H9 (cell line): ENCODE measurements at places on chromosomes 2 and 18.

- no peaks in the 10 kb centered on the region for H3K27me3 ChIP-seq
- H3K36me3 ChIP-seq: no peaks in the 10 kb centered on the region
- no peak overlapping the region for H3K27ac ChIP-seq
Observed at GRCh38 chr18:53408271-53408670, 816.2 kb downstream of the MBD2 start.

DNA sequence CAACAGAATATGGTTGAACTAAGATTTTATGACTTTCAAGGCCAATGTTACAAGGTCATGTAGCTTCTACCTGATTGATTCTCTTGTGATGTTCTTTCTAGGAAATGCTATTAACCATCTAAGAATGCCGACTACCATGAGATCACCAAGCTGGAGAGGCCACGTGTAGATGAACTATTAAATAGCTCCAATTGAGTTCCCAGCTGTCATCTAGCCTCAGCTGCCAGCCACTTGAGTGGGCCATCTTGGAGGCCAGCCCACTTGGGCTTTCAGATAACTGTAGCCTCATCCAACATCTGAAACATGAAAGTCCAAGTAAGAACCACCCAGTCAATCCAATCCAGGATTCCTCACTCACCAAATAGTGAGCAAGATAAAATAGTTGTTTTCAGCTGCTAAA is 376.9 kb upstream of the TMEFF2 start:
- no peaks in the 10 kb centered on the region for H3K36me3 ChIP-seq
- H3K4me1 ChIP-seq: no peaks in the 10 kb centered on the region
- no peak for DNase-seq
- no peak overlapping the region for H3K4me3 ChIP-seq
- no peaks in the 10 kb centered on the region for H3K27me3 ChIP-seq

DNA sequence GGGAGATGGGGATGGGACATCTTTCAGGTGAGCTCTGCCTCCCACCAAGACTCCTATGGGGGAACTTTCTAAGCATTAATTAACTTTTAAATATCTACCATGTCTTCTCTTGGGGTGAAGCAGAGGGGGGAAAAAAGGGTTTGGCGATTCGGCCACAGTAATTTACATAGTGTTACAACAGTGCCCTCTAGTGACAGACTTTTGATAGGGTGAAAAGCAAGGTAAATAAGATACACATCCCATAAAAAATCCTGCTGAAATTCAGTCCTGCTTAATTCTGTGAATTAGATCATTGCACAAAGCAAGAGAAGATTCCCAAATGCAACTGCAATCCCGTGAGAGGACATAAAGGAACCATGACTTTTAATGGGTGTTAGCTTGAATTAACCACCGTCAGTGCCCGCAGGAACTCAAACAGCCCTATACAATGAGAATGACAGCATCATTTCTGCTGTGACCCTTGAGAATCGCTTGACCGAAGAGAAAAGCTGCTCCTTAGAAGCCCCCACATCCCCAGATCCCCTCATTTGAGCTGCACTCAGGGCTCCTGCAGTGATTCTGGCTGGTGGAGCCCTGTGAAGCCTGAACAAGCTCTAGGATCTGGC is 32.8 kb downstream of the FAM124B start:
- H3K36me3 ChIP-seq: no peaks in the 10 kb centered on the region
- H3K27me3 ChIP-seq: no peaks in the 10 kb centered on the region
- DNase-seq: no peak
- no peak overlapping the region for H3K4me3 ChIP-seq
- H3K27ac ChIP-seq: no peak overlapping the region
- no peaks in the 10 kb centered on the region for H3K4me1 ChIP-seq

DNA sequence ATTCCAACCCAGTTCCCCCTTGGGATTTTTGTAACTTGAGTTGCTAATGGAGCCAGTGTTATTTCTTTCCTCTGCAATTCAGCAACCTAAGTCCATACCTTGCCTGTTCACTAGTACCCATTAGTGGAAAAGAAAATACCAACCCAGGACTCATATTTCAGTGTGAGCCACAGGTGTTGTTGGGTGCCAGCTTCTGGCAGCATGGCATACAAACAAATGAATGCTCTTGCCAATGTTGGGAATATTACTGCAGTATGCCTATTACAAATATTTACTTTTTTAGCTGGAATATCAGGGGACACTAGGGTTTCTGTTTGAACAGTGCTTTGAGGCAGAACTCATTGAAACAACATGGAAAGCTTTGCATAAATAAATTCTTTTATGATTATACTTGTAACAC is 130.2 kb downstream of the NCKAP5 start:
- no peaks in the 10 kb centered on the region for H3K27me3 ChIP-seq
- no peak overlapping the region for H3K27ac ChIP-seq
- no peak overlapping the region for H3K4me3 ChIP-seq
- DNase-seq: no peak

- no peaks in the 10 kb centered on the region for H3K4me1 ChIP-seq
- no peak overlapping the region for H3K27ac ChIP-seq
- H3K27me3 ChIP-seq: no peaks in the 10 kb centered on the region
- H3K36me3 ChIP-seq: no peaks in the 10 kb centered on the region; the same call in 2 of the 3 replicates
- no peak overlapping the region for H3K4me3 ChIP-seq
- no peak for DNase-seq
Observed at GRCh38 chr18:71743634-71744033, 800.5 kb downstream of the CBLN2 start.

DNA sequence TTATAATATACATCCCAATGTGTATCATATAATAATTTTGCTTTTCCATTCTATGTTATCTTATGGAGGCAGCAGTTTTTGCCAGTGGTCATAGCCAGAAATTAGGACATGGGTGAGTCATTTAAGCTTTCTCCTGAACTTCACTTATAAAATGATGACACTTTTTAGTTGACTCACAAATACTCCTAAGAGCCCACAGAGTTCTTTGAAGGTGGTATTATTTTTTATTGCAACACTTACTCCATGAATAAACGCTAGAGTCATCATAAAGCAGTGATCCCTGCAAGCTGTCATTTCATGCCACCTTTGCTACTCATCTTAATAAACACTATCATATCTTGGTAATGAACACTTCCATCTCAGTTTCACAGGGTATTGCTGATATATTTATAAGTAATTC is 69.9 kb upstream of the MAPRE2 start:
- H3K4me1 ChIP-seq: no peaks in the 10 kb centered on the region; the same call in 1 of the 2 replicates
- no peak overlapping the region for H3K4me3 ChIP-seq
- no peak for DNase-seq
- no peak overlapping the region for H3K27ac ChIP-seq
- H3K27me3 ChIP-seq: peaks cover 10% of the 10 kb centered on the region; the same call in 1 of the 2 replicates

- DNase-seq: no peak
- no peak overlapping the region for H3K4me3 ChIP-seq
- H3K27ac ChIP-seq: no peak overlapping the region
- H3K4me1 ChIP-seq: no peaks in the 10 kb centered on the region
- no peaks in the 10 kb centered on the region for H3K27me3 ChIP-seq
- H3K36me3 ChIP-seq: no peaks in the 10 kb centered on the region
Observed at GRCh38 chr2:130791617-130791939, 36.2 kb downstream of the AMER3 start.

GRCh38 chr2:143139835-143140393 is 10.7 kb downstream of the ARHGAP15 start:
- no peaks in the 10 kb centered on the region for H3K36me3 ChIP-seq
- no peak for DNase-seq

DNA sequence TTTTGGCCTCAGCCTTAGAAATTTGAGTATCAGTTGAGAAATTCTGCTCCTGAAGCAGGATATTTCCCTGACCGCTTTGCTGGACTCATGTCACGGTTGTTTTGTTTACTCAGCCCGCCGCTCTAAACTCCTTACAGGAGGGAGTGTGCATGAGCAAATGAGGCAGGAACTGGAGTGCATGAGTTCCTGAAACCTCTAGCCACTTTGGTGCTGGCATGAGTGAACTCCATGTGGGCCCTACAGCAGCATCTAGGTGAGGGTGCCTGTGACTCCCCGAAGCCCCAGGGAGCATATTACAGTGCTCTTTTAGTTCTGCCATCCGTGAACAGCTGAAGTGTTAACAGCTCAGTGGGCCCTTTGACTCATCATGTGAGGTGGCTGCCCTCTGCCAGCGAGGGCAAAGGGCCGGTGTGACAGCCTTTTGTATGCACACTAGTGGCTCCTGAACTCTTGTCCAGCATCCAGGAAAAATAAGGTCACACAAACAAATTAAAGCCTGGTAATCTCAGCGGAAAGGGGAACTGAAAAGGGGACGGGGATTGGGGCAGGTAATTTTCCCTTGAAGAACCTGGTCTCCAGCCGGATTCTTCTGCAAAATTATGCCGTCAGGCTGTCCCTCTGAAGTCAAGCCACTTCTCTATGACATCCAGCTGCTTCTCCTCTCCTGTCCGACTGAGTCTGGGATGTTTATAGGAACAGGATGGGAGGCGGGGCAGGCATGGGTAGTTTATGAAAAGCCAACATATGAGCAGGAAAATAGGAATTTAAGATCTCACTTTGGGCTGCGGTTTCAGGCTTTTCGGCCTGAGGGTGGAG is 1668.7 kb downstream of the SUCLG1 start:
- no peaks in the 10 kb centered on the region for H3K4me1 ChIP-seq
- no peak overlapping the region for H3K4me3 ChIP-seq
- no peak for DNase-seq
- H3K36me3 ChIP-seq: no peaks in the 10 kb centered on the region
- no peak overlapping the region for H3K27ac ChIP-seq

GRCh38 chr2:126771501-126772195 is 115.7 kb downstream of the GYPC start:
- no peaks in the 10 kb centered on the region; the same call in 1 of the 2 replicates for H3K27me3 ChIP-seq
- no peaks in the 10 kb centered on the region for H3K4me1 ChIP-seq
- H3K4me3 ChIP-seq: no peak overlapping the region
- peak; percentile 60 for DNase-seq
- no peaks in the 10 kb centered on the region for H3K36me3 ChIP-seq
